K562 (cell line): ENCODE measurements at places on chromosomes 16 and 17. TPM values are rescaled to one million over a fixed set of nuclear protein-coding genes. Genes with fewer than 3 reads are reported as not detected.
A peak's percentile ranks its signal among the peaks of the same experiment; 100 is the strongest.

GRCh38 chr16:9763505-9763904 is 418.7 kb downstream of the GRIN2A start:
- no peaks in the 10 kb centered on the region for H3K36me3 ChIP-seq
- H3K27me3 ChIP-seq = peaks cover 19% of the 10 kb centered on the region
- no peak overlapping the region for H3K27ac ChIP-seq

GRCh38 chr17:62998665-62999393 is 32.8 kb downstream of the TANC2 start:
- DNase-seq = peak; percentile 14
- H3K27ac ChIP-seq = no peak overlapping the region
- H3K27me3 ChIP-seq = no peaks in the 10 kb centered on the region
- no peaks in the 10 kb centered on the region for H3K36me3 ChIP-seq
- H3K4me3 ChIP-seq = no peak overlapping the region

GRCh38 chr17:4712526-4712925 is 2.1 kb downstream of the ARRB2 start:
- peaks cover 3% of the 10 kb centered on the region; the same call in 2 of the 3 replicates for H3K4me1 ChIP-seq
- DNase-seq = no peak
- H3K27ac ChIP-seq = no peak overlapping the region
- no peaks in the 10 kb centered on the region for H3K27me3 ChIP-seq
- no peaks in the 10 kb centered on the region for H3K36me3 ChIP-seq

- H3K4me3 ChIP-seq = no peak overlapping the region
- no peak for DNase-seq
- H3K36me3 ChIP-seq = no peaks in the 10 kb centered on the region
- peaks cover 65% of the 10 kb centered on the region for H3K27me3 ChIP-seq
These were observed 95.0 kb downstream of the ADCY9 start for GRCh38 chr16:4021070-4021779.

GRCh38 chr17:80195671-80196529 is 24.2 kb downstream of the SGSH start:
- H3K4me3 ChIP-seq = no peak overlapping the region
- no peak overlapping the region for H3K27ac ChIP-seq
- peaks cover 34% of the 10 kb centered on the region for H3K27me3 ChIP-seq
- peak; percentile 54 for DNase-seq
- H3K36me3 ChIP-seq = no peaks in the 10 kb centered on the region

- H3K27me3 ChIP-seq = peaks cover 65% of the 10 kb centered on the region
- H3K4me1 ChIP-seq = no peaks in the 10 kb centered on the region
- no peak overlapping the region for H3K4me3 ChIP-seq
- H3K27ac ChIP-seq = no peak overlapping the region
- no peaks in the 10 kb centered on the region for H3K36me3 ChIP-seq
These were observed 27.4 kb upstream of the TNRC6C start for GRCh38 chr17:77930780-77931768.

GRCh38 chr17:41367426-41368075 is 2.1 kb downstream of the KRT33B start:
- H3K4me3 ChIP-seq = no peak overlapping the region
- H3K4me1 ChIP-seq = no peaks in the 10 kb centered on the region

- H3K36me3 ChIP-seq = no peaks in the 10 kb centered on the region
- H3K27me3 ChIP-seq = peaks cover 3% of the 10 kb centered on the region; the same call in 2 of the 3 replicates
- no peak for DNase-seq
These were observed 188.0 kb downstream of the HAPSTR1 start for GRCh38 chr16:9279291-9280068.

DNA sequence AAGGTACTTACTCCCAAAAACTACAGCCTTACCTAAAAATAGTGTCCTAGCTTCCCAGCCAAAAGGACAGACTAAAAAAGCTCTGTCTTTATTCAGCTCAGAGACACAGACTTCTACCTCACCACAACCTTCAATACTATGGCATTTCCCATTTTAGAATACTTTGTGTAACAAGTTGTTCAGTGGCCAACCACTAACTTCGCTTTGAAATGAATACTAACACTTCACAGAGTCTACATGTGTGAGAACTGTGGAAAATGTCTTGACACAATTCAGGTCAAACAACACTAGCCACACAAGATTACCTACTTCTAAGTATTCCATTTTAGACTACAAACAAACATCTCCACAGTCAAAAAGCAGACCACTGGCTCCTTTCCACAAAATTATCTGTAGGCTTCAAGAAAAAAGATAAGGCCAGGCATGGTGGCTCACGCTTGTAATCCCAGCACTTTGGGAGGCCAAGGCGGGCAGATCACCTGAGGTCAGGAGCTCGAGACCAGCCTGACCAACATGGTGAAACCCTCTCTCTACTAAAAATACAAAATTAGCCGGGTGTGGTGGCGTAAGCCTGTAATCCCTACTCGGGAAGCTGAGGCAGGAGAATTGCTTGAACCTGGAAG is 3.2 kb downstream of the HELZ start:
- H3K27me3 ChIP-seq = no peaks in the 10 kb centered on the region
- H3K27ac ChIP-seq = peak overlapping the region; percentile 60
- no peak overlapping the region for H3K4me3 ChIP-seq
- peaks cover 42% of the 10 kb centered on the region for H3K36me3 ChIP-seq

- no peak overlapping the region for H3K4me3 ChIP-seq
- H3K4me1 ChIP-seq = no peaks in the 10 kb centered on the region
- DNase-seq = no peak
- H3K36me3 ChIP-seq = no peaks in the 10 kb centered on the region
- H3K27me3 ChIP-seq = peaks cover 84% of the 10 kb centered on the region
These were observed 4.5 kb downstream of the ADAD2 start for GRCh38 chr16:84195201-84196093.

PTGES3L gene
- 8.2 and 9.6 TPM in 2 replicates for total RNA-seq

NT5C3B gene
- 80.6 and 82.6 TPM in 2 replicates for total RNA-seq

DNAH9 gene
- not detected in 2 replicates for total RNA-seq

PRAC1 gene
- total RNA-seq = not detected in 2 replicates

CCDC182 gene
- not detected in 2 replicates for total RNA-seq

AGRP gene
- not detected in 2 replicates for total RNA-seq

MEIOC gene
- not detected in 2 replicates for total RNA-seq
